ENCODE measurements at places on chromosomes 5 and 9.
A peak's percentile ranks its signal among the peaks of the same experiment; 100 is the strongest.

DNA sequence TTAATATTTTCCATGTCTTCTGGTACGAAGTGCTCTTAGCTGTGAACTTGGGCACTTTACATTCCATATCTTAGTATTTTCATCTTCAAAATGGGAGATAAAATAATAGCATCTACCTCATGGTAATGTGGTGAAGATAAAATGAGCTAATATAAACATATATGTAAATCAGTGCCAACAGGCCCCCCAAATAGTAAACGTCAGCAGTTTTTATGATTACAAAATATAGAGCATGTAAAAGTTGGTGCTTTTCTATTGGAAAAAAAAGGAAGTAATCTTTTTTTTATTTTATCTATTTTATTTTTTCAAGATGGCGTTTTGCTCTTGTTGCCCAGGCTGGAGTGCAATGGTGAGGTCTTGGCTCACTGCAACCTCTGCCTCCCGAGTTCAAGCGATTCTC lies 291.1 kb upstream of the PRDM9 start:
- DNase-seq, result no peak

GRCh38 chr5:169385636-169386035 lies 84.7 kb upstream of the SLIT3 start:
- no peak for DNase-seq

GRCh38 chr5:6378766-6379103 lies 388 bp upstream of the MED10 start:
- DNase-seq, result no peak

DNA sequence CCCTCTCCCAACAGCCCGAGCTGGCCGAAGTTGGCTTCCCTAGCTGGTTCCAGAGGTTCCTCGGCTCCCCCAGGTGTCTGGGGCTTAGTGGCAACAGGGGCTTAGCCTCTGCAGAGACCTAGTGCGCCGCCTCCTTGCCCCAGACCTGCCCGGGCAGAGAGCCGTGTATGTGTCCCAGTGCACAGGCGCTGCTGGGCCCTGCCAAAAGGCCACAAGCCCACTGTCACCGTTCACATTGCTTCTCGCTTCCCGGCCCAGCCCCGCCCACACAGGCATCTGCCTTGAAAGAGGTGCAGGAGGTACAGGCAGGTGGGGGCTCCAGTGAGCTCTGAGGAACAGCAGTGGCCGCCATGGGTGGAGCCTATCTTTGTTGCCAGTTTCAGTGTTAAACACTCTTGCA lies 2.5 kb upstream of the CACFD1 start:
- DNase-seq, result no peak

DNA sequence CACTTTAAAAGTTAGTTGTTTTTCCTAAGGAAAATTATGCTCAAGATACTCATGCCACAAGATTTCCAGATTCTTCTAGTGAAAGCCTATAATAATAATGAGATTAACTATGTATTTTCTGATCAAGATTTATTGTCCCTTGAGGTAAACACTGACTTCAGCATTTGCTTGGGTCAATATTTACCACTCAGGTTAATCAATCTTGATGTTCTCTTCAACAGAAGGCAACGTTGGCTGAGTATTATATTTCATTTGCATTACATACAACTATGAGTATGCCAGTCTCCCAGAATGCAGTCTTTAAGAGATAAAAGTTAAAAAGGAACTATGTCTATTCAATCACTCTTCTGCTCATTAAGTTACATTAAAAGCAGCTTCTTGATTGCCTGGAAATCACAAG lies 115.6 kb downstream of the GPR21 start:
- no peak for DNase-seq

GRCh38 chr9:96136992-96137670 lies 164.8 kb downstream of the HSD17B3 start:
- DNase-seq, result peak; percentile 66

DNA sequence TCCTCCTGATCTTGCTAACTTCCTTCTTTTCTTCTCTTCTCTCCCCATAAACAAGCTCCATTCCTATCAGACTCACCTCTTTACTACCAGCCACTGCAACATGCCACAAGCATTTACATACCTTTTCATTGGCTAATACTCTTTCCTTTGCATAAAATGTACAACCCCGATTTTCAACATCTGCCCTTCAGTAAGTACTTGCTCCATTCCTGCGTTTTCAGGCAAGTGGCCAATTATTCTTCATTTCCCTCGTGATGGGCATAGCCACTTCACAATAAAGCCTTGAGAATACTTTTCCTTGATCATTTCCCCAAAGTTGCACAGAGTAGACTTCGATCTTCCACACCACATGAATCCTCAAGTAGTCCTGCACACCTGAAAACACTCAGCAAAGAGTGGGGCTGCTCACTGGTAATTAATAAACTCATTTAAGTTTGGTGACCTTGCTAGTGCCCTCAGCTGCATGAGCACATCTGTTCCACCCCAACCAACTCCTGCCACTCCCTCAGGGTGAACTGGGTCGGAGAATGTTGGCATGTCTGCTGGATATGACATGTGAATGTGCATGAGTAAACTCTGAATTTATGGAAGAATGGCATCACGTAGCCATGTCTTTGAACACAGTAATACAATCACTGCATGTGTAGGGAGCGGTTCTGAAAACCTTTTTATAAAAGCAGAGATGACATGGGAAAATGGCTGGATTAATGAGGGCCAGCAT lies 535.8 kb downstream of the SEMA5A start:
- peak; percentile 37 for DNase-seq

DNA sequence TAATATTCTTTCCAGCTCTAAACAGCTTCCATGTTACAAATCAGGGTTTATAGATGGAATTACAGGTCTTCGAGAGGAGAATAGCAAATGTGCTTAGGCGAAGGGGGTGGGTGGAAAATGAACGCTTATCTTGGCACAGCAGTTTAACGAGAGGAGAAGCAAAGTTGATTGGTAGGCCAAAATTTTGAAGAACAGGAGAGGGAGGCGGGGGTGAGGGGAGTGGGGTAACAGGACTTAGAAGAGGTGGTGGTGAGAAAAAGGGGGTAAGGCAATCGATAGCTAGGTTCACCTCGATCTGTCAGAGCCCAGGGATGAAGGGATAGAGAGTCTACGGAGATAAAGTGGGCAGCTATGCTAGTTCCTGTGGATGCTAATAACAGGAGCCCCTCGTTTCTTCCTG lies 764 bp downstream of the ANKRA2 start:
- no peak for DNase-seq

- DNase-seq, result no peak
Measured at GRCh38 chr9:5418481-5418880, 19.2 kb downstream of the PLGRKT start.

- peak; percentile 12 for DNase-seq
Measured at GRCh38 chr9:109652112-109652511, 127.9 kb upstream of the PALM2AKAP2 start.

Measured in EL (cell line).